ENCODE measurements at places on chromosomes 1 and 21. TPM values are rescaled to one million over a fixed set of nuclear protein-coding genes. Genes with fewer than 3 reads are reported as not detected.

Gene CHODL
- total RNA-seq: not detected

Gene EDARADD
- 2.9 TPM for total RNA-seq

Gene ATP5PO
- 150 TPM for total RNA-seq

Gene HSF2BP
- total RNA-seq: 1.4 TPM
